Left renal cortex interstitium (tissue), 4 donors: ENCODE measurements at places on chromosomes 2 and 18.

DNA sequence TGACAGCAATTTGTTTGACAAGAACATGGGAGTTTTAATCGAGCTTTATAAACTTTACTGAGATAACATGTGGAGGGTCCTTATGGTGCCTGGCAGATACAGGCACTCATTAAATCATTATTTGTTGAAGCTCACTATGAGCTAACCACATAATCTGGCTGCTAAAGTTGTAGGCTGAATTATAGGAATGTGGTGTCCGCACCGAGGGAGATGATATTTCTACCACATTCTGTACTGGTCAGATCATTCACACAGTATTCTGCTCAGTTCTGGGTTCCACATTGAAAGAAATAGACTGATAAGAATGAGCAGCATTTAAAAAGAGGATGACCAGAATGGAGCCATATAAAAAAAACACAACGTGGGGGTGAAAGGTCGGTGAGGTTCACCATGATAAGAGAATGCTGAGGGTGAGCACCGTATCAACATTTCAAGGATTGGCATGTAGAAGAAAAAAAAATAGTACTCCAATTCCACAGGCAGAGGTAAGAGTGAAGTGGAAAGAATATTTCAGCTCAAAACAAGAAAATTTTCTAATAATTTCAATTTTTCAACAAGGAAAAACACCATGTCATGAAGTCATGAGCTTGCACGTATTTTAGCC is 54.4 kb downstream of the TMEFF2 start:
- no peak for DNase-seq

- DNase-seq = peak; percentile 13
Measured at GRCh38 chr2:208228476-208228875, 26.4 kb downstream of the IDH1 start.

- no peak for DNase-seq
Measured at GRCh38 chr18:76923485-76924085, 101.2 kb downstream of the ZNF236 start.

- DNase-seq = no peak
Measured at GRCh38 chr2:23657371-23657770, 269.6 kb downstream of the ATAD2B start.

GRCh38 chr2:72150157-72150860 is 2.6 kb upstream of the CYP26B1 start:
- peak; percentile 77 for DNase-seq

- no peak for DNase-seq
Measured at GRCh38 chr2:164150604-164151003, 414.8 kb upstream of the FIGN start.

DNA sequence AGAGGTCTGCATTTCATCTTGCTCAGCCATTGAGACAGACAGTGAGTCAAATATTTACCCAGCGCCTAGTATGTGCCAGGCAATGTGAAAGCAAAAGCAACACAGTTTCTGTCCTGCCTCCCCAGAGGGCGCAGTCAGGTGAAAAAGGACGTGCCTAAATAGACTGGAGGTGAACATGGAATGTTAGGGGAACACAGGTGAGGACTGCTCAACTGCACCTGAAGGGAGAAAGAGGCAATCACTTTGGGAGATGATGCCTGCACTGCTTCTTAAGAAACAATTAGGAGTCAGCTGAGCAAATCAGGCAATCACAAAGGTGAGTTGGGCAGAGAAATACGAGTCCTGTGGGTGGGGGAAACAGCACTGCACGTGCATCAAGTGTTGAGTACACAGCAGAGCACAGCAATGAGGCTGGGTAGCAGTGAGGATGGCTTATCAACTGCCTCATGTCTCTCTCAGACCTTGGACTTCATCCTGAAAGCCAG is 218.3 kb upstream of the SMAD7 start:
- no peak for DNase-seq

DNA sequence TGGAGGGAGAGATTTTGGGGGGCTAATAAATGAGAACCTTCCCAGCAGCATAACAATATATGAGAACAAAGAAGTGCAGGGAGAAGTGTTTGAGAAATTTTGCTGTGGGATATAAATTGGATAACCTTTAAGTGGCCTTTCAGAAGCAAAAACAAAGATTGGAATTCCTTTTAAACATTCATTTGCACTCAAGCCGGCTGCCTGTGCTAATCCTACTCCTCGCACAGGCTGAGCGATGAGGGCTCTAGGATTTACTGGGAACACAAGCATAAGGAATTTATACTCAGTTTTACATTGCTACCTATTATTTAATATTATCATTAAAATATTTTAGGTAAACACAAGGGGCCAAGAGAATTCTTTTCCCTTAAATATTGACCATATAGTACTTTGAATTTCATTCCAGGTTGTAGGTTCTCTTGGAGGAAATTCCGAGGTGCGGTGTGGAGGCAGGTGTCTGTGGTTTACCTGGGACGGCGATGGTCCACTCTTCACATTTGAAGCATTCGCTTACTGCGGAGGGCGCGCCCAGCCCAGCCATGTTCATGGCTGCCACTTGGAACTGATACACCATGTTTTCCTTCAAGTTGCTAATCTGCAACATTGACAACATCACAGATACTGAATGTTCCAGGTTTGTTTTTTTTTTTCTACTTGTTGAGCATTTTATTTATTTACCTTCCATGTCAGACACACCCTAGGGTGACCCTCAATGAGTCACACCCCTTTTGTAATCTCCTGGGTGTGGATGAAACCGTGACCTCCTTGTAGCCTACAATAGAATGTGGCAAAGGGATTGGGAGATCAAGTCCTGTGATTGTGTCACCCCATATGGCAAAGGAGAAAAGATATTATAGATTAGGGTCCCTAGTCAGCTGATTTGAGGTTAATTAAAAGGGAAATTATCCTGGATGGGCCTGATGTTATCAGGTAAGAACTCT is 100.1 kb downstream of the MYOM1 start:
- no peak for DNase-seq

- no peak for DNase-seq
Measured at GRCh38 chr18:79447703-79448367, 52.1 kb downstream of the NFATC1 start.

DNA sequence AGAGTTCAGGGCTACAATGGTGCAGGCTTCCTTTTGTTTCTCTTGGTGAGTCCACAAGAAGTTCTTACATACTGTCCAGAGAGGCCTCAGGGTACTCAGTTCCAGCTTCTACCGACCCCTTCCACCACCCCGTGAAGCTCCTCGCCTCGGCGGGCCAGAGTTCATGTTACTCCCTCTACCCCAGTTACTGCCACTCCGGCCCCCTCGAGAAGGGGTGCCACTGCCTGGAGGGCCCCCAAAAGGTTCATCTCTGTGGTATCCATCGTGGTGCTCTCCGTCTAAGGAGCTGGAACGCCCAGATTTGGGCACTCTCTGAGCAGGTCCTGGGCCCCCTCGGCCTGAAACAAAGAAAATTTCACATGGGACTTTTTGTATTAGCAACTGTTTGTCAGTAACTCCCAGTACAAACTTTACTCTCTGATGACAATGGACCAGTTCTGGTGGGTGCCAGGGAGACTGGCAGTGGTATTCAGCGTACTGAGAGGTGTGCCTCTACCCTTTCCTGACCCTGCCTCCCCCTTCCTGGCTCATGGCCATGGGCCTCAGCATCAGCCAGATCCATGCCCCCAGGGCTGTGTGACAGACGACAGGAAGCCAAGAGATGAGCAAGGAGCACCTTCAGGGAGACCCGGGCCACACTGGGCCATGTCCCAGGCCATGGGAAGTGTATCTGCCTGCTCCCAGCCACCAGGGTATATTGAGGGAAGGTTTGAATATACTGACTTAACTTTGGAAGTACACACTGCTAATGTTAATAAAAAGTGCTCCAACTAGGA is 5.1 kb downstream of the SFT2D3 start:
- DNase-seq = no peak

DNA sequence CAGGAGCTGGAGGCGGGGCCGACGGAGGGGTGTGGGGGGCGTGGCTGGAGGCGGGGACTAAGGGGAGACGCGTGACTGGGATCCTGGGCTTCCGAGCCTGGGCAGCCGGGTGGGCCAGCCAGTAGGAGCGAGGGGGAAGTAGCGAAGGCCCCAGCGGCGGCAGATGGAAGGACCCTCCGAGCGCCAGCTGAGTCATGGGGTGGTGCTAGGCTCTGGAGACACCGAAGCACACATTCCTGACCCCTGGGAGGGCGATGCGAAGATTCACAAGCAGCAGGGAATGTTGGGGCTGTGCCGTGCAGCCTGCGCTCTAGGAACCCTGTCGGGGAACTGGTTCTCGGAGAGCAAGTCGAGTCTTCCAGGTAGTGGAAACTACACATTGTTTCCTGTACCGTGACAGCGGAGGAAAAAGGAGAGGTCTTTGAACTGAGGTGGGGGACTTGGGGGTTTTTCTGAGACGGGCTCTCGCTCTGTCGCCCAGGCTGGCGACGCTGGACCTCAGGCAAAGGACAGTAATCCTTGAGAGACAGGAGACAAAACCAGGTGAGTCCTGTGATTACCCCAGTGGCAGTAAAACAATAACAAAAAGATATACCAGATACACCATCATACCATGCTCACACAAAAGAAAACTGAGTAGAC is 650 bp upstream of the AFG3L2 start:
- no peak for DNase-seq

DNA sequence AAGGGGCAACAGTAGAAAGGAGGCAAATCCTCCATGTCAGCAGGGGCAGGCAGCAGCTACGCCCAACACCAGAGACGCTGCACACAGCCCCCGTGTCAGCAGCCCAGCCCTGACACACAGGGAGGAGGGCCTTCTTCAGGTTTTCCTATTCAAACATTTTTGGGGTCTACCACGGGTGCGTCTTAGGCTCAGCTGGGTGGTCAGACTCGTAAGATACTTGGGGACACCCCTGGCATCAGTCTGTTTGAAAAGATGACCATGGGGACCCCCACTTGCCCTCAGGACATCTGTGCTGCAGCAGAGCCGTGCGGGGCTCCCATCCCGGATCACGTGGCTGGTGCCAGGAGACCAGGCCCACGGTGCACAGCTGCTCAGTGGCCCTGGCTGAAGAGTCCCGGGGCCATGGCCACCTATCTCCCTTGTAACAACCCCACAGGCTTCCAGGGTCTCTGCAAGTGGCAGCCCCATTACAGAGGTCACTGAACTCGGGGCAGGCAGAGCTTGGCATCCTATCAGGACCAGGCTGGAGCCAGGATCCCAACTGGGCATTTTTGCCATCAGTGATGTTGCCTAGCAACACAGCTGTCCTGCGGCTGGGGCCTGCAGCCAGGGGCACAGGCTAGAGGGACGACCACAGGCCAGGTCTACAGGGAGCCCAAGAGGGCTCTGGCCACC is 82.5 kb downstream of the EDAR start:
- no peak for DNase-seq

DNA sequence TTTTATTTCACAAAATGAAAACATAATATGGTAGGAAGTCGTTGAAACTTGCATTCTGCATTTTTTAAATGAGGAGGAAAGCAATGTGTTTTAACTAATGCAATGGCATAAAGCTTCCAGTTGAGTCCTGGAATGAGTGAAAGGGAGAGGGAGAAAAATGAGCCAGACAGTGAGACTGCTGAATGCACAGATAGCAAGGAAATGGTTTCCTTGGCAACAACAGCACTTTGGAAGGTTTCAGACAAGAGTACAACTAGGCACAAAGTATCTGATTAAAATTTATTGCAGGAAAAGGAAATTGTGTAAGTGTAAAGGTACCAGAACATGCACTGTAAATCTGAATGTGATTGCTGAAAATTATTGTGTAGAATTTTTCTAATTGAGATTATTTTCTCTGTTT is 320.1 kb upstream of the KYNU start:
- DNase-seq = no peak

DNA sequence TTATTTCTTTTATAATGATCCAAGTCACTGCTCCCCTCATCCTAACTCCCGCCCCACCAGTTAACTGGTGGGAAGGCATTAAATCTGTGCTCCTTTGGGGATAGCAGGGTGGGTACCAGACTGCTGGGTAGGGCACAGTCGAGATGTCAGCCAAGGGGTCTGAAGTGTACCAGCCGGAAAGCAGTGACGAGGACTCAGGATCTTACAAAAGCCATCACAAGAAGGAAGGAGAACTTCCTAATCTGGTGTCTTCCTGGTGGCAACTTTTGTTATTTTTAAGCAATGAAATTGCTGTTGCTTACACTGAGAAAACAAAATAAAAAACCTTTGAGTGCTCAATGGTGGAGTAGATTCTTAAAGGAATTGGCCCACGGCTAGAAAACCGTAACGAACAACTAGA is 97.7 kb downstream of the ALPK2 start:
- DNase-seq = no peak

DNA sequence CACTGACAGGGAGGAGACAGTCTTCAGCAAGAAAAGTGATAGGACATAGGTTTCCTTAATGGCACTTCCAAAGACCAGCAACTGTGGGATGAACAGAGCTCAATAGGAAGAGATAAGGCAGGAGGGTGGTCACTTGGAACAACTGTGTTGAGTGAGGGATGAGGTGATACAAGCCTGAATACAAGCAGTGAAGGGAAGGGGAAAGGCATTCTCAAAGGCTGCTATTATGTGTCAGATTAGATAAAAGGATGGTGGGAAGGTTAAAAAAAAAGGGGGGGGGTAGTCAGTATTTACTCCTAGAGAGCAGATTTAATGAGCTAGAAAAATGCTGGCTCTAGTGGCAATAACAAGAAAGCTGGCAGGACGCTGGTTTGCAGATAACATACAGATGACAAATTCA is 25.7 kb downstream of the CCBE1 start:
- DNase-seq = no peak

- DNase-seq = no peak
Measured at GRCh38 chr2:102387763-102388546, 32.4 kb downstream of the IL18R1 start.

GRCh38 chr2:145091967-145092366 is 572.0 kb upstream of the ZEB2 start:
- DNase-seq = no peak

DNA sequence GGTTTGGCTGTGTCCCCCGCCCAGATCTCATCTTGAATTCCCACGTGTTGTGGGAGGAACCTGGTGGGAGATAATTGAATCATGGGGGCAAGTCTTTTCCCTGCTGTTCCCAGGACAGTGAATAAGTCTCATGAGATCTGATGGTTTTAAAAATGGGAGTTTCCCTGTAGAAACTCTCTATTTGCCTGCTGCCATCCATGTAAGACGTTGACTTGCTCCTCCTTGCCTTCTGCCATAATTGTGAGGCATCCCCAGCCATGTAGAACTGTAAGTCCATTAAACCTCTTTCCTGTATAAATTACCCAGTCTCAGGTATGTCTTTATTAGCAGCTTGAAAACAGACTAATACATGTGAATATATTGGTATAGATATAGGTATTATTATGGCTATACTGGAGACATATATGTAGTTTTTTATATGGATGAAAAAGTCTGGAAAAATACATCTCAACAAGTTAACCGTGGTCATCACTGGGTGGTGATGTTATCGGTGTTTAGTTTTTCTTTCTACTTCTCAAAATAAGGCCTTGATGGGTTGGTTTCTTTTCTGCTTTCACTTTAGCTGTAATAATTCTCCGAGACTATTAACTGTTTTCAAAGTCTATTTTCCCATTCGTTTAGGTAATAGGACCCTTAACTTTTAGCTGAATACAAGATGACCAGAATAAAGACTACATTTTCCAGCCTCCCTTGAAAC is 39.1 kb upstream of the NCOA1 start:
- DNase-seq = no peak

DNA sequence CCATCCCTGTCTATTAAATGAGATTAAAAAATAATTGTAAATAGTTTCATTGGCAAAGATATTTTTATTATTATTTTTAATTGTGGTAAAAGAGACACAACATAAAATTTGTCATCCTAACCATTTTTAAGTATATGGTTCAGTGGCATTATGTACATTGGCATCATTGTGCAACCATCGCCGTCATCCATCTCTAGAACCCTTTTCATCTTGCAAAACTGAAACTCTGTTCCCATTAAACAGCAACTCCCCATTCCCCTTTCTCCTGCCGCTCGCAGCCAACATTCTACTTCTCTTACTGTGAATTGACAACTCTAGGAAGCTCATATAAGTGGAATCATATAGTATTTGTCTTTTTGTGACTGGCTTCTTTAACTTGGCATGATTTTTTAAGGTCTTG is 25.3 kb downstream of the LAMA3 start:
- no peak for DNase-seq
